ENCODE measurements at places on chromosomes 1 and 21.
A peak's percentile ranks its signal among the peaks of the same experiment; 100 is the strongest.

DNA sequence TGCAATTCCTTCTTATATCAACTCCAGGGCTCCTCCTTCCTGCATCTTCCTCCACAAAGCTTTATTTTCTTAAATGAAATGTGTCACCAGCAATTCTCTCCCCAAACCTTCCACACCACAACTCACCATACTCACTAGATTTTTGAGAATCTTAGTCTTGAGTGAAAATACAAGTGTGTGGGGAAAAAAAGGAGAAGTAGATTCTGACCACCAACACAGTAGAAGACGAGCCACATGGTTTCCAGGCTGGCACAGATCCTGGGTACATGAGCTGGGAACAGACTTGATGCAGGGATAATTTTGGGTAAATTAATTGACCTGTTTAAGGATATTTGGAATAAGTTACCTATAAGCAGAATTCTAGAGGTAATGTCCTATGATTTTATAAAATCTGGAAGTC, 72.8 kb upstream of the KCNJ15 start:
- DNase-seq: no peak

GRCh38 chr1:155177192-155177917, 3.7 kb downstream of the TRIM46 start:
- DNase-seq: no peak

GRCh38 chr1:226054519-226055327, 7.8 kb upstream of the H3-3A start:
- DNase-seq: no peak

- no peak for DNase-seq
Measured at GRCh38 chr1:58293388-58293787, 253.1 kb downstream of the OMA1 start.

GRCh38 chr1:152188673-152189591, 29.9 kb upstream of the RPTN start:
- DNase-seq: peak; percentile 88

GRCh38 chr1:1082239-1082775, 8.2 kb upstream of the RNF223 start:
- DNase-seq: no peak

DNA sequence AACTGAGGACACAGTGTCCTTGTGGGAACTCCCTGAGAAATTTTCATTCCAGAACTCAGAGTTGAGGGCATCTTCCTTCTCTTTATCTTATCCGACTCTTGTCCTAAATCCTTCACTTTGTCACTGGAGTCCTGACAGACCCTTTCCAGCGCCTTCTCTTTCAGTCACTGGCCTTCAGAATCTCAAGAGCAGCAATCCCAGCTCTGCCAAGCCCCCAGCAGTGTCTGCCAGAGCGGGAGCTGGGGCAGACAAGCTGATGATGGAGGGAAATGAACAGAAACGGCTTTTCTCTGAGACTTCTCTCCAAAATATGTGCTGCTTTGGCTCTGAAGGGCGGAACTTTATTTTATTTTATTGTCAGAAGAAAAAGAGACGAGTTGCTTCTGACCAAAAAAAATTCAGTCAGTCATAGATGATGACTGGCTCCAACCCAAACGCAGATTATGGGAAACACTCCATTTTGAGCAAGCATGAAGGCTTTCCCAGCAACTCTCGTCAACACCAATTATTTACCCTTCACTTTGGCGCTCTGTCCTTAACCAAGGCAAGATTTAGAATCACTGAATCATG, 32.2 kb downstream of the MIS18A start:
- DNase-seq: no peak

GRCh38 chr1:162175379-162176081, 106.0 kb downstream of the NOS1AP start:
- no peak for DNase-seq

DNA sequence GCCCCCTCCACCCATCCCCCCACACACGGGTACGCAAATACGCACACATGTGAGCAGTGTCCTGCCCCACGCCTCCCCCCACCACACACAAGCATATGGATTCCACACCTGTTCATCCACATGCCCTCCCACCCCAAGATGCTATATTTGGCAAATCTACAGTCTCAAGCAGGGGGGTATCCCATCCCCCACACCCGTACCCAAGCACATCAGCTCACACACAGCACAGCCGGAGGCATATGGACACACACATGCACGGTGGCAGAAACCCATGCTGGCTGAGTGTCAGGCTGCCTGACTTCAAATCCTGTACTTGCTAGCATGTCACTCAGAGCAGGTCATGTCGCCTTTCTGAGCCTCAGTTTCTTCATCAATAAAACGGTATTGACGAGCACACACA, 10.6 kb downstream of the COL16A1 start:
- no peak for DNase-seq

DNA sequence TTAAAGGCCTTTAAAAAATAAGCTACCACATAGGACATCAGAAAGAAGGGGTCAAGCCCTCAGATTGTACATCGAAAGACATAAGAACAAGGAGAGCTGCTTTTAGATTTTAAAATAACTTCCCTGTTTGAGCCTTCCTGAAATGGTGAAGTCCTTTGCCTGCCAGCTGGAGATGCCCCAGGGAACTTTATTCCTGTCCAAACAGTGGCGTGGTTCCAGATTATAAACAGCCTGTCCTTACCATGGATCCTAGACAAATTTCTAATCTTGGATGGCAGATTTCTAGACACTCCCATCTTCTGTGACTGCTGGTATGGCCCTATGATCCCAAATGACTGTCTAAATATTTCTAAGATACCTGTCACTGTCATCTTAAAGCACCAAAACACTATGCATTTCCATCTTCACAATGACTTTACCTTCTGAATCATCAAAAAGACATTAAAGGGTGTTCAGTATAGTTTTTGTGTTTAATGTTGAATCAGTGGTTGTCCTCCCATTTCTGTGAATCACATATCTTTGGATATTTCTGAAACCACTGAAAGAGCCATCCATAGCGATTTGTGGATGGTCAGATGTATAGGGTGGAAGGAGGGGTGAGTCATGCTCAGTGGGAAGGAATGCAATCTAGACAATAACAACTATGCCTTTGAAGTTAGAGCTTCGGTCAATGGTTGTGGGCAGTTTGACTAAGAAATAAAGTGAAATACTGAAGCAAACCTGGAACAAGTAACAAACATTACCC, 23.2 kb downstream of the ILDR2 start:
- DNase-seq: no peak

DNA sequence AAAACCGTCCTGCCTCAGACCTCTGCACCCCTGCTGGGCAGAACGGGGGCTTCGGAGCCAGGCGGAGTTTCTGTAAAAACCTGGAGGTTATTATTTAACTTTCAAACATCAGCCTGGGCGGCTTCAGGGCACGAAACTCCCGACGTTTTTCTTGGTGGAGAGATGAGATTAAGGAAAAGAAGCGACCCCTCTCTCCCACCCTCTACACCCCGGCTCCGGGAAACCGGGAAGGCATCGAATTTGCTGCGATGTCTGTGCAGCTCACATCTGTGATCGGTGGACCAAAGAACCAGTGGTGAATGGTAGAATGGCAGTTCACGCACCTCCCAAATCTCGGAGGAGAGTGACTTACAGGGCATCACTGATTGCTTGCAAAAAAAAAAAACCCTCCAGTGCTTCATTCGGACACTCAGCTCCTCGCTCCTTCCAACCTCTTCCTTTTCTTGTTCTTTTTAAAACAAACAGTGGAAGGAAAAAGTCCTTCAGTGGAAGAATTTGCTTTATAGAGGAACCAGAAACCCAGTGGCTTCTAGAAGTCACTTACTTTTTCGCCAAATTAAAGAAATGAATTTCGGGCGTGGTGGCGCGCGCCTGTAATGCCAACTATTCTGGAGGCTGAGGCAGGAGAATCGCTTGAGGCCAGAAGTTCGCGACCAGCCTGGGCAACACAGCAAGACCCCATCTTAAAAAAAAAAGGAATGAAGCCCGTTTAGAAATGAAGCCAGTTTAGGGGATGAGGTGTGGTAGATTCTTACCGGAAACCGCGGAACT, 884 bp downstream of the PHACTR4 start:
- DNase-seq: peak; percentile 59

- no peak for DNase-seq
Measured at GRCh38 chr1:87402241-87403002, 73.7 kb downstream of the LMO4 start.

DNA sequence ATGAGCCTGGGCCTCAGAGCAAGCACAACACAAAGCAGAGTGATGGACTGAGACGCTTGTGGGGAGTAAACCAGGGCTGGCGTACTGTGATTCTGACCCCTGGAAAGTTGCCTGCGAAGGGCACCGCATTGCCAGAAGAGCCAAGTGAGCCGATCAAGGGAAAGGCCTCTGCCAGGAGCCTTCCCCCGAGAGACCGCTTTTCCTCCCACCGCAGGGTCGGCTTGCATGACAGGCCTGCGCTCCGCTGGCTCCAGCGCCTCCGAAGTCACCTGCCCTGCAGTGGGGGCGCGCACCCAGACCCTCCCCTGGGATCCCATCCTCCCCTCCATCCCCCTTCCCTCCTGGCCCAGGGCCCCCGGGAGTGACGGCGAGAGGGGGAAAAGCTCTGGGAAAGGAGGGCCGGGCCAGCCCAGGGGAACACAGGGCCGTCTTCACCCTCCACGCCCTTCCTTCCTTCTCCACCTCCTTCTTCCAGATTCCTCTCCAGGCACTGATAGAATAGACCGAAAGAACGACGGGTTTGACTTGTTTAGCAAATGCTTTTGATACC, 165.0 kb downstream of the TRIM33 start:
- DNase-seq: no peak

DNA sequence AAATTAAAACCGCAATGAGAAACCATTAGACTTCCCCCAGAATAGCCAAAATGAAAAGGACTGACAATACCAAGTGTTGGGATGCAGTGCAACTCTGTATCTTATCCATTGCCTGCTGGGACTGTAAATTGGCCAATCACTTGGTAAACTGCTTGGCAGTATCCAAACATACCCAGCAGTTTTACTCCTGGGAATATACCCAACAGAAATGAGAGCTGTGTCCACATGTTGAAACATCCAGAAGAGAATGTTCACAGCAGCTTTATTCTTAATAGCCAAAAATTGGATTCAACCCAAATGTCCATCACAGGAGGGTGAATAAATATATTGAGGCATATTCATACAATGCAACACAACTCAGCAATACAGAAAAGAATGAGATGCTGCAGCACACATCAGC, 13.7 kb upstream of the FAM20B start:
- no peak for DNase-seq

DNA sequence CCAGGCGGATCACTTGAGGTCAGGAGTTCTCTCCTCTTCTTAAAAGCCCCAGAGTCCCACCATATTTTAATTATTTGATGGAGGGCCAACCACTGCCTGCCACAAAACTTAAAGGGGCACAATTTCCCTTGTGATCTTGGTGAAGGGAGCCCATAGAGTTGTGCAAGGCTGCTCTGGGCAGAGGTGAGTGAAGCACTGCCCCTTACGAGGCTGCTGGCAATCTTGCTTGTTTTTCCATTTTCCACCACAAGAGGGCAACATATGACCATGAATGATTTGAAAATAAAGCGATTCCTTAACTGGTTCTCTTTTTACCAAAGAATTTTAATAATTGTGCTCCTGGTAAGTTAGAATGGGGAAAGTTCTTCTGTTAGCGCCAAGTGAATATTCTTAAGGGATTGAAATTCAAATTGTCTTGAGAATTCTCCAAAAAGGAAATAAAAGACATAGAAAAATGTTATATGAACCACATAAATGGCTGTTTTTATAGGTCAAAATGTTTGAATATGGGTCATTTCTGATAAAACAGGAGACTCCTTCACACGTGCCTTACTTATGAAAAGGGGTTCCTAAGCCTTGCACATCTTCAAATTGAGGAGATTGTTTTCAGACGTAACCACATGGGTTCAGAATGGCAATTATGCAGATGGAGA, 22.7 kb downstream of the PGM1 start:
- peak; percentile 58 for DNase-seq

DNA sequence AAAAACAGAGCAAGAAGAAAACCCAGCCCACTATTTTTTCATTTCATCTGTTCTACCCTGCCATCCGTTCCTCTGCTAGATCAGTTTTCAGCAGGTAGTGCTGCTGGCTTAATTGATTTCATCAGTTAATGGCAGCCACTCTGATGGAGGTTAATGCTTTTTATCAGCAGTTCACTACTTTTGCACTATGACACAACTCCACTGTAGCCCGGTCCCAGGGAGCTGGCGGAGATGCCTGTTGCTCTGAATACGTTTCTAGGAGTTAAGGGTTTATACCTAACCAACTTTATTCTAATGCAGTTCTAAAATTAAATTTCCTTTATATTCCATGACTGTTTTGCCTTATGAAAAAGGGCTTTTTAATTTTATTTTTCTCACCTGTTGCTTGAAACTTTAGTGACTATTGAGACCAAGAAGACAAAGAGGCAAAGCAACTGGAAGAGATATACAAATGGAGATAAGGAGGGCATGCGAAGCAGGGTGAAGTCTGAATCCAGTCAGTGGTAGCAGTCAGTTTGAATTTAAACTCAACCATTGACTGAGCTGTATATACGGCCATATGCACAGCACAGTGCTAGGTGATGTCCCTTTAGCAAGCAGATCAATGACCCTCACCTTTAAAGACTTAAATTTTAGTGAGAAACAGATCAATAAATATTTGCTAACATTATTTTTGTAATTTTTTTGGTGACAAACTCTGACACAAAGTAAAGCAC, 477.9 kb downstream of the LMO4 start:
- DNase-seq: no peak

- no peak for DNase-seq
Measured at GRCh38 chr1:63269571-63269970, 52.8 kb upstream of the FOXD3 start.

- no peak for DNase-seq
Measured at GRCh38 chr1:1283821-1284220, 3.6 kb downstream of the SCNN1D start.

DNA sequence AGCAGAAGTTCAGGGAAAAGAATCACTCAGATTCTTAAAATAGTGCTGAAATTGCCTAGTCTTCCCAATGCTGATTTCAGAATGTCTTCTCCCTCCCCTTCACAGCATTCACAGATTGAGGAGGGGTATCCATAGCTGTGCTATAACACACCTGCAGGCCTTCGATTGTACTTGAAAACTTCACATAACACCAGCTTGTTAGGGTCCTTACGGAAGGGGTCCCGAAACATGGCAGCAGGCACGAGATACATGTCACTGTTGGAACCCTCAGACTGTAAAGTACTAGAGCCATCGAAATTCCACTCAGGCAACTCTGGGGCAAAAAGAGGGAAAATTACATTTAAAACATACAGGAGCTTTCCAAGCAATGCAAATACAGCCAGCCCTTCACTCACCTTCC, 4.6 kb downstream of the GLUL start:
- DNase-seq: no peak

GRCh38 chr1:51280321-51280978, 44.4 kb downstream of the RNF11 start:
- DNase-seq: no peak

- DNase-seq: no peak
Measured at GRCh38 chr21:33232291-33233034, 2.7 kb downstream of the IFNAR2 start.

DNA sequence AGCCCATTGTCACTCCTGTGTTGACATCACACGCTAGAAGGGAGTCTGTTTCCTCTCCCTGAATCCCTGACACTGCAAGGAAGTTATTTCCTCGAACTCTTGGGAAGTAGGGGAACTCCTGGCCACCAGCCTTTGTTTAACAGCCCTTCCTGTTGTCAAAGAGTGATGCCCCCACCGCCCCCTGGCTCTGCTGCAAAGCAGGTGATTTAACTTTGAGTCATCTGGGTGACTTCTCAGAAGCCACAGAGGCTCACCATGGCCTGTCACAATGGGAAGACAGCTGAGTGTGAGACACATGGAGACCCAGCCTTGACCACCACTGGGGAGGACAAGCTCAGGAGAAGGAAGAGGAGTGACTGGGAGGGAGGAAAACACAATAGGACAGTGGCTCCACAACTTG, 182.8 kb downstream of the PSMG1 start:
- peak; percentile 58 for DNase-seq
